Effector CD4-positive, alpha-beta T cell (primary cell): ENCODE measurements at places on chromosomes 1 and 21.

DNA sequence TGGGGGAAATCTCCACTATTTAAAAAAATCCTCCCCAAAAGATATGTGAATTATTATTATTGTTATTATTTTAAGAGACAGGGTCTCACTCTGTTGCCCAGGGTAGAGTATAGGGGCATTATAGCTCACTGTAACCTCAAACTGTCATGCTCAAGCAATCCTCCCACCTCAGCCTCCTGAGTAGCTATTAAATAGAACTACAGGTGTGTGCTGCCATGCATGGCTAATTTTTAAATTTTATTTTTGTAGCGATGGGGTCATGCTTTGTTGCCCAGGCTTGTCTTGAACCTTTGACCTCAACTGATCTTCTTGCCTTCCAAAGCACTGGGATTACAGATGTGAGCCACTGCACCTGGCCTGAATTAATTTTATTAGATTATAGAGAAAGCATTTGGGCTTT lies 116.8 kb downstream of the RABGAP1L start:
- DNase-seq = no peak

DNA sequence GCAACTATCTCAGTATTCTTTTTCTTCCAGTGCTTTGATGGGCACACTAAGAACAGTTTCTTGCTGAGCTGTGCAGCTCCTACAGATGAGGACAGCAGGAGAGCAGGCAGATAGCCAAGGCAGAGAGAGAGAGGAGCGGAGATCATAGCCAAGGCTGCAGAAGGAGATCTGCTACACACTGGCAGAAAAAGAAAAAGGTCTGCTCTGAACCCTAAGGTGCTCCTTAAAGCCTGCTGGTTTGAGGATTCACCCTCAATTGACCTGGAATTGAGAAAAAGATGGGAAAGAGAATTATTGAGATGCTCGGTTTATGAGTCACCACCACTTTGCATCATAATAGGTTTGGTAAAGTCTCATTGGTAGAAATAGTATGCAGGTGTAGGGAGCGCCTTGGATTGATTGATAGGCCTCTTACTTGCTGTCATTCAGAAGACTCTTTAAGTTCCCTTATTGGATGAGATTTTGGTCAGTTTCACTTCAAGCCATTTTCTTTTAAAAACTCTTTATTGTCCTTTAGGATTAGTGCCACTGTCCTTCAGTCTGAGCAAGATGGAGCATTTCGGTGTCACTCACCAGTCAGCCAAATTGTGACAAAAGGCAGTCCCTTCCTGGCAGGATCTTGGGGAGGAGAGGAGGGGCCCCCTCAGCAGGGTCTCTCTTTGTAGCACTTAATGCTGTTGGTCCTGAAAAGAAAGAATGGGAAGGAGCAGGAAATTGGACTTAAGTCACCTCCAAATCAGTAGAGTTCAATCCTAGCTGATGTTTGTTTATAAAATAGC lies 685.0 kb downstream of the ADGRL2 start:
- DNase-seq = no peak

DNA sequence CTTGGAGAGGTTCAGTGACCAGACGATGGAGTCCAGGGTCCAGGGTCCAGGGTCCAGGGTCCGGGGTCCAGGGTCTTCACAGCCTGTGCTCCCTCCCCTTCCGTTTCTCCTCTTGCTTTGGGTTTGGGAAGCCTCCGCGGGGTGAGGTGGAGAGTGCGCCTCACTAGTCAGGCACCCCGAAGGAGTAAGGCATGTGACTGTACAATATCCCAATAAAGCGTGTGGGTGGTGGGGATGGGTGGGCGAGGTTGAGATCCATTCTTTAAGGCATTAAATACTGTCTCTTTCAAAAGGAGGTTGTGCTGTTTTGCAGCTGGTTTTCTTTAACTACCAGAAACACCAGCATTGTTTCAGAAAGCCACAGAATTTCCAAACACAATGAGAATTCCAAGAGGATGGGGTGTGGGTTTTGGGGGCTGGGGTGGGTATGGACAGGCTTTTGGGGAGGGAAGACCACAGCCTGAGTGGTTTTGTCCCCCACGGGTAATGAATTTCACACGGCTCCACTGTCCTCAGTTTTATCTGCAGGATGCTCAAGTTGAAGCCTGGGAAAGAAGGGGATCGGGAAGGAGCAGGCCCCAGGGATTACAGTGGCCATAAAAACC lies 65.7 kb downstream of the KIF26B start:
- no peak for DNase-seq

- DNase-seq = no peak
Observed at GRCh38 chr21:30408782-30409494, 13.1 kb downstream of the KRTAP13-1 start.

DNA sequence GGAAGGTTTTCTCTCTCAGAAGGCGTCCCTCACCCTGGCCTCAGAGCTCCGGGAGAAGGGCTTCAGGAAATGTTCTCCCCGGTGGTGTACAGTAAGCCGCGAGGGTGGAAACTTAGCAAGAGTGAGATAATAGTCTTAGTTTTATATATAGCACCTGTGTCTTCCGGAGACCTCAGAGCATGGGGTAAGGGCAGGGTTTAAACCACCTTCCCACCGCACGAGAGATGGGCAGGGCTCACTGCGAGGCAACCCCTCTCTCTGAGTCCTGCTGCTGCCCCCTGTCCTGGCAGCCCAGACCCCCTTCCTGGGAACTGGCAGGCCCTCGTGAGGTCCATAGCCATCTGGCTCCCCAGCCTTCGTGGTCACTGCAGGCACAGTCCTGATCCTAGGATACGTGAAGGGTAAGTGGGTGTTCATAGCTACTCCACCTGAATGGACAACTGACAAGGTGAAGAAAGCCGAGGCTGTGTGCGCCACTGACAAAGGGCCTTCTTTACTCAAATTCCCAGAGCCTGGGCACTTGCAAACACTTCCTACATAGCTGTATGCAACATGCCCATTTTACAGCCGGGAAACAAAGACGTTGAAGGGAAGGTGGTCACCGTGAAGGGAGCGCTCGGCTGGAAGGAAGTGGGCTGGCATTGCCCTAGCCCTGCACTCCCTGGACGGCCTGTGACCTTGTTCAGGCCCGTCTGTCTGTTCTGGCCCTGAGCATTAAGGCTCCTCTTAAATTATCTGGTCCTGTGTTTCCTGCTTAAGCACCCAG lies 26.9 kb downstream of the ITPKB start:
- peak; percentile 42 for DNase-seq

GRCh38 chr1:203140743-203141520 lies 13.4 kb downstream of the ADORA1 start:
- no peak for DNase-seq

DNA sequence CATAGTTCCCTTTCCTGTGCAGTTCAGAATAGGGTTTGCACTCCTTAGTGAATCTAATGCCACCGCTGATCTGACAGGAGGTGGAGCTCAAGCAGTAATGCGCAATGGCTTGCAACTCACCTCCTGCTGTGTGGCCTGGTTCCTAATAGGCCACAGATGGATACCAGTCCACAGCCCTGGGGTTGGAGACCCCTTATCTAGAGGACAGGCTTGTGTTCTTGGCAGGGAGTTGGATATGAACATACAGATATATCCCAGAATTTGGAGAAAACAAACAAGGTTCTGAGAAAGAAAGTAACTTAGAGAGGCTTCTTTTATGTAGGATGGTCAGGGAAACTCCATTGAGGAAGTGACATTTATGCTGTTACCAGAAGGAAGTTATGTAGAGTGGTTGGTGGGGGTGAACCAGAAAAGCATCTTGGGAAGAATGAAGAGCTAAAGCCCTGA lies 5.1 kb upstream of the PTPRC start:
- DNase-seq = no peak

DNA sequence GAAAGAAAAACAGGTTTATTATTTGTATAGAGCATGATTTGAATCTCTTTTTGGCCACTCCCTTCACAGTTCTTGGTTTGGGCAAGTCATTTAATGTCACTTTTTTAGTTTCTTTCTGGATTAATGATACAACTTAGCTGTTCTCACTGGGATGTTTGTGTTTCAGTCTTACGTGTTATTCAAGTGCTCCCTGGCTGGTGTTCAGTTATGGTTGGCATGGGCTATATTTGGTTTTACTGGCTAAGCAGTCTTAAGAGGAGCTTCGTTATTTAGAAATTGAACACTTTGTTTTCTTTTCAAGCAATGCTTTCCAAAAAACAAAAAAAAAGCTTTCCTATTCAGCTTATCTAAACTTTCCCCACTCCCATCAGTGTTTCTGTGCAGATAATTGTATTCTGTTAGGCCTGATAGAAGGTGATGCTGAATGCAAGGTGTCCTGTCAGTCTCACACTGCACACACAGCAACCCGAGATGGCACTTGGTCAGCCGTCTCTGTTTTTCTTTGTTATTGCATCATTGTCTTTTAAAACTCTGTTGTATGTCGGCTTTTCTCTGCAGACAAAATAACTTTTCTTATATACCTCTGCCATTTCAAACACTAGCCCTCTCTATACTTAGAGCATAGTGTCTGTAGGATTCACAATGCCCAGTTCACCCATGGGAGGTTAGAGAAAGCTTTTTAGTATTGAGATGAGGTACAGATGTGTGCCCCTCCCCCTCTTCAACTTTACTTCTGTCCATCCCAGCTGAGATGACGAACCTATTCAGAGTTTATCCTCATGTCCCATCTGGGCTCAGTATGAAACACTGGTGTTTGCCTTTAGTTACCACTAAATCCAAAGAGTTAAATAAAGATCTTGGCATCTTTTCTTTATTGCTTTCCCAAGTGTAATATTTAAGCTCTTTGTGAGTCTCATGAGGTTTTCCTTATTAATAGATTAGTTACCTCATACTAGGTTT lies 80.2 kb downstream of the VPS13D start:
- no peak for DNase-seq

DNA sequence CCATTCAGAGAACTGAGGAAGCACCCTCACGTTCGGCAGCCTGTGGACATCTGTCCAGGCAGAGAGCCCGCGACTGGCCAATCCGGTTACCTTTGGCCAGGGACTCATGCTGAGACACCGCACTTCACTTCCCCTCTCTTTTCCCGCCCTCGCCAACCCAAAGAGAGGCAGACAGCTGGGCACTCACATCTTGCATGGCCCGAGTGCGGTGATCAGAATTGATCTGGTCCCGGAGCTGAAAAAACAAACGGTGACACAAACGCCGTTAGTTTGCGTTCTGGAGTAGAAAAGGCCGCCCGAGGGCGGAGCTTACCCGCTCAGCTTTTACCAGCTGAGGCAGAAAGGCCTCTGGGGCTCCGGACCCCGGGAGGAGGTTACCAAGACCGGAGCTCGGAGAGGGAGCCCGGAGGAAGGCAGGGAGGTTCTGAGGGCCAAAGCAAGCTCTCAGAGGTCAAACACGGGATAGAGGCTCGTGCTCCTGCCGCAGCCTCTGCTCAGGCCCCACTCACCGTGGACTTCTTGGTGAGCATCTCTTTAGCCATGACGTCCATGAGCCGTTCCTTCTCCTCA lies 376 bp downstream of the SF3A3 start:
- DNase-seq = peak; percentile 32

- no peak for DNase-seq
Observed at GRCh38 chr1:225917536-225917935, 6.5 kb downstream of the PYCR2 start.

- DNase-seq = no peak
Observed at GRCh38 chr1:212595787-212596714, 12.5 kb upstream of the ATF3 start.

DNA sequence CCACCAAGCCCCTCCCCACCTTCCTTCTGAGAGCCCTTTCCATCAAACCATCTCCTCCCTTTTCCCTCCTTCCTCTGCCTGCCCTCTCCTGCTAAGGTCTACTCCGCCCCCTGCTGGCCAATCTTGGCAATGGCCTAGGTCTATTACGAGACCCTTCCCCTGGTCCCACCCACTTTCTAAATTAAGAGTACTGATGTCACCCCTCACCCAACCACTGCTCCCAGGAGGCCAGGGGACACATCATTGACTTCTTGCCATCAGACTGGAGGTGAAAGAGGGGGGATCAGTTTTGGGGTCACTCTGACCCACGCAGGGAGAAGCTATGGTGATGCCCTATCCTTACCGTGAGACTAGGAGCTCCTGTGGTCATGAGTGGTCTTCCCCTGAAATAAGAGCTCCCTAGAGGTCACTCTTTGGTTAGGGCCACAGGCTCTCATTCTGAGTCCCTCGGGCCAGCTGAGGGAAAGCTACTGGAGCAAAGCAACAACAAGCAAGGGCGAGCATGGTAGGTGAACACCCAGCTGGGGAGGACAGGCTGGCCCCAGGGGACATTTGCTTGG lies 34.6 kb upstream of the S100A7 start:
- DNase-seq = peak; percentile 73

GRCh38 chr21:29007135-29007534 lies 12.0 kb downstream of the RWDD2B start:
- no peak for DNase-seq

GRCh38 chr1:230800891-230801840 lies 54.0 kb downstream of the CAPN9 start:
- DNase-seq = no peak

- DNase-seq = no peak
Observed at GRCh38 chr1:1553821-1554494, 13.5 kb upstream of the TMEM240 start.

DNA sequence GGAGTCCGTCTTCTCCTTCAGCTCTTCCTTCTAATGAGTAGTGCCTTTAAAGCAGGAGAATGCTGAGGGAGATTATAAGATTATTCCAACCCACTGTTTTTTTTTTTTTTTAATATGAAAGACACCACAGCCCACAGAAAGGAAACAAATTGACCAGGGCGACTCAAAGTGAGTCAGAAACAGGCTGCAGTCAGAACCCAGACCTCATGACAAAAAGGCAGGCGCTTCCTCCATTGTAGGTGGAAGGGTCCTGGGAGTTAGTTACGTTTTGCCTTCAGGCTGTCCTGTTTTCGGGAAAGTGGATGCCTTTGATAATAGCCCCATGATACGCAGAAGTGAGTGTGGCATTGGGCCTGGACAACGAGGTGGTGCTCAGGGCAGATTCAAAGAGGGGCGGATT lies 21.0 kb downstream of the PLXNA2 start:
- no peak for DNase-seq

GRCh38 chr1:109994654-109995053 lies 10.1 kb downstream of the AHCYL1 start:
- no peak for DNase-seq

- DNase-seq = no peak
Observed at GRCh38 chr1:204879351-204879750, 8.7 kb downstream of the NFASC start.

DNA sequence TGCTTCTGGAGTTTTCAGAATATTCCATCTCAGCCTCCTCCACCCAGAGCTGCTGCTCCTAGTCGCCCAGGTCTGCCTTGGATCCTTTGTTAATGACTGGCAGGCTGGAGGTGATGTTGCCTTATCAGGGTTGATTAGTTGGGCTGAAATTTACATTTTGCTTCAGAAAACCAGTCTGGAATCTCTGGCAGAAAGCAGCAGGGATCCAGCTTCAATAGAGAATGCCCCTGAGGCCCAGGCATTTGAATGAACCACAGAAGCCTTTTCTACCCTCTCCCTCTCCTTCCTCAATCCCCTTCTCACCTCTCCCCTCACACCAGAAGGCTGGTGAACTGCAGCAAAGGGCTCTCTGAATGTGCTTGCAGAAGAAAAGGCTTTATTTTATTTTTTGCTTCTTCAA lies 83.2 kb downstream of the PLXNA2 start:
- DNase-seq = no peak
